NCI-H510A (cell line): ENCODE measurements at places on chromosomes 3 and 15.

DNA sequence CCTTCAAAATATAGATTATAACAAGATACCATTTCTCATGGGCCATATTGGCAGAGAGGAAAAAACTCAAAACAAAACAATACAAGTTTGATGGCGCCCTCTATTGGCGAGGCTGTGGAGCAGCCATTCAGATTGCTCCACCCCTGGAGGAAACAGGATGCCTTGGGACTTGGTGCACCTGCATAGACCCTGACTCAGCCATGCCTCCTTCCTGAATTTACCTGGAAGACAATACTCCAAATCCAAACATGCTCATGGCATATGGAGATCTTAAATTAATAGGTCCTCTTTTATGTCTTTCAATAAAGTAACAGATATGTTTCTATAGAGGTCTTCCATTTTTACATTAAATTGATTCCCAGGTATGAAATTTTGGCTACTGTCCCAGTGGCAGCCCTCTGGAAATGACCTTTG, 90.0 kb downstream of the APBA2 start:
- DNase-seq, result peak; percentile 33

DNA sequence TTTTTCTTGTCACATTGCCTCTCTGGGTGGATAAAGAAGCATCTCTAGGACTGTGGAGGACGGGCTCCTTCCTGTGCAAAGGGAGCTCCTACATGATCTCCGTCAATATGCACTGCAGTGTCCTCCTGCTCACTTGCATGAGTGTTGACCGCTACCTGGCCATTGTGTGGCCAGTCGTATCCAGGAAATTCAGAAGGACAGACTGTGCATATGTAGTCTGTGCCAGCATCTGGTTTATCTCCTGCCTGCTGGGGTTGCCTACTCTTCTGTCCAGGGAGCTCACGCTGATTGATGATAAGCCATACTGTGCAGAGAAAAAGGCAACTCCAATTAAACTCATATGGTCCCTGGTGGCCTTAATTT, 478 bp downstream of the GPR15 start:
- no peak for DNase-seq

DNA sequence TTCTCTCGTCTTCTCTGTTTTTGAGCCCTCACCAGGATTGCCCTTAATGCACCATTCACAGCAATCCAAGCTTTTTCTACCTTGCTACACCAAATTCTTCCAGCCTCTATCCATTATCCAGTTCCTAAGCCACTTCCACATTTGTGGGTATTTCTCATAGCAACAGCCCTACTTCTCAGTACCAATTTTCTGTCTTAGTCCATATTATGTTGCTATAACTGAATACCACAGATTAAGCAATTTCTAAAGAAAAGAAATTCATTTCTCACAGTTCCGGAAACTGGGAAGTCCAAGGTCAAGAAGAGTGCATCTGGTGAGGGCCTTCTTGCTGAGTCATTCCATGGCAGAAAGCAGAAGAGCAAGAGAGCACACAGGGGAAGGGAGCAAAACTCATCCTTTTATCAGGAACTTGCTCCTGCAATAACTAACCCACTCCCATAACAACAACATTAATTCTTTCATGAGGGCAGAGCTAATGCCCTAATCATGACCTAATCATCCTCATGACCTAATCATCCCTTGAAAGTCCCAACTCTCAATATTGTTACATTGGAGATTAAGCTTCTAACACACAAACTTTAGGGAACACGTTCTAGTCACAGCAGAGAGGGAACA, 9.7 kb upstream of the EIF1B start:
- no peak for DNase-seq

DNA sequence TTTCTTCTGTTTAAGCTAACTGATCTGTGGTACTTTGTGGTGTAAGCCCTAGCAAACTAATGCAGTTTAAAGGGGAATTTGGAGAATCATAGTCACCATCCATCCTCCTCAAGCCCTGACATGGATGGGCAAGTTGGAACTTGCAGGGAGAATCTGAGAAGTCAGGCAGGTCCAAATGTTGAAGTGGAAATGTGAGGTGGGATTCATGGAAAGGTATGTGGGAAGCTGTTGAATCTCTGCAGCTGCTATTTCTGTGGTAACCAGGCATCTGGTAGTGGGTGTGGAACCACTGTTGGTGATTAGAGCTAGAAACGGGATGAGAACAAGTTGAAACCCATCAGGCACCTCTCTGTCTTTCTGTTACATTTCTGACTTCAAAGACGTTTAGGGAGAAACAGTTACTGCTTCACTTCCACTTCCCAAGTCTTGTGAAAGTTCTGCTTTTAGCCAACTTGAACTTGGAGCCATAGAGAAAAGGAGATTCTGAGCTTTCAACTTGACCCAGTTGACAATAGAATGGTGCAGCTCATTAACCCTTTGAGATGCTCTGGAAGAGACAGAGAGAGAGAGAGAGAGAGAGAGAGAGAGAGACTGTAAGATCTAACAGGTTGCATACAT, 38.1 kb upstream of the NMNAT3 start:
- DNase-seq, result no peak

DNA sequence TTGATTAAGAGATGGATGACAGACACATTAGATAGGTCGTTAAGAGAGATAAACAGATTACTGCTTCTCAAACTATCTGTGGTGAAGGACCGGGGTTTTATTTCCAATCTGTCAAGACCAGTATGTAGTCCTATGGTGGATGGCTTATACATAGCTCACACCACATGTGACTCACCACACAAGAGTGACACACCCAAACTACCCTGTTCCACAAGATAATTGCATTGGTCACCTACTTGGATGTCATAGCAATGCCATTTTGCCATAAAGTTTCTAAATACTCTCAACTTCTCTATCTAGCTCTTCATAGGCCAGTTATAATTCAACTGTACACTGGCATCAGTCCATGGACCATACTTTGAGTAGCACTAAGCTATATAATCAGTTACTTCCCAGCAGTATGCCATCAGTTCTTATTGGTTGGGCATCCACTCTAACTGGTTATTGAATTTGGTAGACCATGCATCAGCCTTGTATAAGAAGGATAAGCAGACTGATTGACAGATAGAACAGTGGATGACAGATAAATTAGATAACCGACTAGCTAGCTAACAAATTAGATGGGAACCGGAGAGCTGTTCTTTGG, 11.6 kb downstream of the WWTR1 start:
- DNase-seq, result no peak

DNA sequence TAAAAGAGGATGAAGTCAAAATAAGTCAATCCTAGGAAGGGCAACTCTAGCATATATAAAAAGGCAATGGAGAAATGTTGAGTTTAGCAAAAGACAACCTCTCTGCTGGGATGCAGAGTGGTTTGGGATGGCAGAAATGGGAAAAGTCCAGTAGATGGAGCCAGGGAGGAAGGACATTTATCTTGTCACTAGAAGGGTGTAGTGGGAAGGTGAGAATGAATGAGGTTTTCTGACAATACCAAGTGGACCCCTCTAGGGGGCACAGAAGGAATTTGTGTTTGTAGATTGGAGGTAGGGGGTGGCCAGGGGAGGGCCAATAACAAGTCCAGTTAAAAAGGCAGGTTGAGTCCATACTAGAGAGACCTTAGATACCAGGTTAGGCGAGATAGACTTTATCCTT, 80.0 kb downstream of the THSD4 start:
- no peak for DNase-seq

DNA sequence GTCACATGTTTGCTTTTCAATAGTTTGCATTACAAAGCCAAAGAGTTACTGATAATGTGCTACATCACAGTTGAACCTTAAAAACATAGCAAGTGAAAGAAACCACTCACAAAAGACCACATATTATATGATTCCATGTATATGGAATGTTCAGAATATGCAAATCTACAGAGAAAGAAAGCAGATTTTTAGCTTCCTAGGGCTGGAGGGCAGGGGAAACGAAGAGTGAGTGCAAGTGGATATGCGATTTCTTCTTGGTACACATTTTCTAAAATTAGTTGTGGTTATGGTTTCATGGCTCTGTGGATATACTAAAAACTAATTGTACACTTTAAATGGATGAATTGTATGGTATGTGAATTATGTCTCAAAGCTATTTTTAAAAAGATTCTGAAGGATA, 4.0 kb upstream of the GBE1 start:
- DNase-seq, result no peak

- DNase-seq, result no peak
Measured at GRCh38 chr3:131470377-131470776, 32.4 kb downstream of the MRPL3 start.

- DNase-seq, result no peak
Measured at GRCh38 chr3:116141724-116142123, 303.6 kb downstream of the LSAMP start.

- no peak for DNase-seq
Measured at GRCh38 chr15:25910832-25911231, 47.7 kb upstream of the ATP10A start.

DNA sequence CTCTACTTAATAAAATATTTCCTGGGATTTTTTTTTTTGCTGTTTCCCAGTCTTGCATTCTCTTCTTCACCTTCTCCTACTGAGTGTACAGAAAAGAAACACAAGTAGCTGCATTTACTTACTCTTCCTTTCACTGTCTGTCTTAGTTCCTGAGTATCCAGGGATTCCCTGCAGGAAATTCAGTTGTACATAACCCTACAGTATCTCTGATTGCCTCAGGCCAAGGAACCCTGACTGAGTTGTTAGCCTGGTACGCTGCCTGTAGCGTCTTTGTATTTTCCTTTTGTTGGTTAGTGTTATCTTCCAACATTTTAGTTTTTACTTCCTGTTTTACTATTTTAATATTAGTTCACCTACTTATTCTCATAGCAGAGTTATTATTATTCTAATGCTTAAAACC, 142.5 kb upstream of the ROBO1 start:
- no peak for DNase-seq

DNA sequence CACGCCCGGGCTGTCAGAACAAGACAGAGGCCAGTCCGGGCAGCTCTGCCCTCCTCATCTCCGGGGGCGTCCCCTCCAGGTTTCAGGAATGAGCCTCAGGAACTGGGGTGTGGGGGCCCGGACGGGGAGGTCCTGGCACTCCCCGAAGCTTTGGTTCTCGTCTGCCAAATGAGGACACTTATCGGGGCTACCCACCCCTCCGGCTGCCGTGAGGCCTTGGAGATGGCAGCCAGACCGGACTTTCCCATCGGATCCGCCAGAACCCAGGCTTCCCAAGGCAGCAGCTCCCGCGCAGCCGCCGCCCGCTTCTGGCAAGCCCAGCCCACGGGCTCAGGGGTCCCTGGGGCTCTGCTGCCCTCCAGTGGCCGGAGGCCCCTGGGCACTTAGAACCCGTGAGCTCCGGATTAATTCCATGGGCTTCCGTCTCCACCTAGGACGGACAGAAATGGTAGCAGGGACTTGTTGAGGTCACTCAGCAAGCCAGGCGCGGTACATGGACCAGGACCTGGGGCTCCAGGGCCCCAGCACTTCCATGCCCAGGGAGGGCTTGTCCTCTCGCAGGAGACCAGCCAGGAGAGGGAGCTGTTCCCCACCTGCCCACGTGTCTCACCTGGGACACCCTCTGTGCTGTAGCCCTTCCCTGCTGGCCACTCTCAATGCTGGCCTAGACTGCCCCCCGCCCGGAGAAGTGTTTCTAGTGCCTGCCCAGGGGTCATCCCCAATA, 89.4 kb downstream of the LINGO1 start:
- DNase-seq, result peak; percentile 19

GRCh38 chr15:32706704-32707103, 11.1 kb upstream of the GREM1 start:
- no peak for DNase-seq

GRCh38 chr15:92671406-92671805, 15.8 kb upstream of the FAM174B start:
- DNase-seq, result no peak

DNA sequence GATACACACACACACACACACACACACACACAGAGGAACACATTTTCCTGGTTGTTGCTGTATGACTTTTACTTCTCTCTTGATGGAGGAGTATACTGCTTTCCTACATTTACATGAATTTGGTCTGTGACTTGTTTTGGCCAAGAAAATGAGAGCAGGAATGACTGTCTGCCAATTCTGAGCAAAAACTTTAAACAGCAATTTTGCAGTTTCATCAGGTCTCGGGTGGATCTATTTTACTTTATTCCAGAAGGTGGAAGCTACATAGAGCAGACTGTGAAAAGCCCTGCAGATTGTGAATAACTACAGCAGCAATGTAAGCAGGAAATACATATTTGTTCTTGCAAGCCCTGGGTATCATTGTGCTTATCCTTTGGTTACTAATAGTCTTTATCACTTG, 1350.0 kb upstream of the EPHA6 start:
- no peak for DNase-seq

DNA sequence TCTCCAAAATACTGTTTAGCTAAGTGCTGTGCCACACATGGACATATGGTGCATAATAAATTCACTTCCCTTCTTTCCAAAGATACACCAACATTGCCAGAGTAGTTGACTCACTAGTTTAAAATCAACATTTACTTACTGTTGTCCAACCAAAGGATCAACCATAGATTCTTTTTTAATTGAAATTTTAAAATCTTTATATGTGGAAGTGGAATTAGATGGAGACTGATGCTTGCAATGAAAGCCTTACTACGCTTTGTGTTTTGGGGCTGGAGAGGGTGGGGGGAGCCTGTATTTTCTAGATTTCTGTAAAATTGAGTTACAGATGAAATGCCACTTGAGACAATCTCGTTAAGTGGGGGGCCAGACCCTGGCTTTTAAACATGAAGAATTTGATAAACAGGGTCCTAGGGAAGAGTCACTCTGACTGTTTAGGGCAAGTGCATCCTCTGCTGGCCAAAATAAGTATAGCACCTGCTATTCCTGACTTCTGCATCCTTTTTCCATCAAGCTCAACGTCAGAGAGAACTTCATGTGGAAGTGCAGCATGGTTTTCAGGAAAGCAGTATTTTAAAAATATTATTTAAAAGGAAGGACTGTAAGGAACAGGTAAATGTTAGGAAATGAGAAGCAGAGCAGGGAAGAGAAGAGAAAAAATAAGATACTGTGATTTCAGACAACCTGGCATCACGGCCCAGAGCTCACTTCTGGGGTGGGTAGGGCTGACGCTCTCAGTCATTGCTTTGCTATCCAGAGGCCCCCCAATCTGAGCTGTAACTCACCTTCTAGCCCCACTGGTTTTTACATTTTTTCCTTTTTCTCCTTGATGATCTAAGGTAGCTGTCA, 76.7 kb downstream of the BOC start:
- DNase-seq, result no peak

DNA sequence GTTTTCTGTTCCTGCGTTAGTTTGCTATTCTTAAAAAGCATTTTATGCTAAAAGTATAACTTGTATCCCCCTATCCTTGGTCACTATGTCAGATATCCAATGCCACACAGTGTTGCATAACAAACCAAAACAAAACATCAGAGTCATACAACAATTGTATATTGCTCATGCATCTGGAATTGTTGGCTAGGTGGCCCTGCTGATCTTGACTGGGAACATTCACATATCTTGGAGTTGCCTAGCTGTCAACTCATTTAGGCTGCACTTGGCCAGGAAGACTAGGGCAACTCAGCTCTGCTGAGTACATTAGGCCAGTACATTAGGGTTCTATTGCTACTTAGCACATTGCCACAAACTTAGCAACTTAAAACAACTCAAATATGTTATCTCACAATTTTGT, 706.5 kb upstream of the UBE2E2 start:
- DNase-seq, result no peak

DNA sequence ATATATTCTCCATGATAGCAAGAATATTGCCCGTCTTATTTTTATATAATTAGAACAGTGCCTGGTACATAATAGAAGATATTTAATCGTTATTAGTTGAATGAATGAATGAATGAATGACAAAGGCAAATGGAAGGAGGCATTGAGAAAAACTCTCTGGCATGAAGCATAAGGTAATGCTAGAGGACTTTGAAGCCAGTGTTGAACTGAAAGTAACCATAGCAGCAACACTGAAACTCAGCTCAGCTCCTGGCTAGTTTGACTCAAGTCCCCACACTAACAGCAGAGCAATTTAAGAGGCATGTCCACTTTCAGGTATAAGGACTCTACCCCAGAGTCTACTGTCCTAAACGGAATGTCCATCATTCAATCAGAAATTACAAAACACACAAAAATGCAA, 227.0 kb downstream of the CPNE4 start:
- no peak for DNase-seq
